ENCODE measurements at places on chromosomes 6 and 20.

- DNase-seq = no peak
Observed at GRCh38 chr6:4872841-4873240, 96.6 kb downstream of the CDYL start.

GRCh38 chr6:143637691-143638090, 40.1 kb upstream of the PHACTR2 start:
- DNase-seq = no peak

DNA sequence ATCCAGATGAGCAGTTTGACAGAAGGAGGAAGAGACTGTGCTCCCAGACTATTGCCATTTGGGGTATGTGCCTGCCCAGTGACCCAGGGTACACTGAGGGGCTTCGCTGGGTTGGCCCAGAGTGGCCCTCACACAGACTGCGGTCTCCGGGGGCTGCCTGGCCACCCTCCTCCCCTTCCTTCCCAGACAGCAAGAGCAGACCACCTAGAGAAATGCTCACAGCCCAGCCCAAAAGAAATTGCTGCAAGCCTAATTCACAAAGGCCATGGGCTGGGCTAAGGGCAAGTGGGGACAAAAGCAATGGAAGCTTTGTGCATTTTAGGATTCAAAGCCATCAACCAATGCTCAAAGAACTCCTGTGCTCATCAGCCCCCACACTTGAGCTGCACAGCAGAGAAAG, 277.6 kb downstream of the CDC5L start:
- no peak for DNase-seq

DNA sequence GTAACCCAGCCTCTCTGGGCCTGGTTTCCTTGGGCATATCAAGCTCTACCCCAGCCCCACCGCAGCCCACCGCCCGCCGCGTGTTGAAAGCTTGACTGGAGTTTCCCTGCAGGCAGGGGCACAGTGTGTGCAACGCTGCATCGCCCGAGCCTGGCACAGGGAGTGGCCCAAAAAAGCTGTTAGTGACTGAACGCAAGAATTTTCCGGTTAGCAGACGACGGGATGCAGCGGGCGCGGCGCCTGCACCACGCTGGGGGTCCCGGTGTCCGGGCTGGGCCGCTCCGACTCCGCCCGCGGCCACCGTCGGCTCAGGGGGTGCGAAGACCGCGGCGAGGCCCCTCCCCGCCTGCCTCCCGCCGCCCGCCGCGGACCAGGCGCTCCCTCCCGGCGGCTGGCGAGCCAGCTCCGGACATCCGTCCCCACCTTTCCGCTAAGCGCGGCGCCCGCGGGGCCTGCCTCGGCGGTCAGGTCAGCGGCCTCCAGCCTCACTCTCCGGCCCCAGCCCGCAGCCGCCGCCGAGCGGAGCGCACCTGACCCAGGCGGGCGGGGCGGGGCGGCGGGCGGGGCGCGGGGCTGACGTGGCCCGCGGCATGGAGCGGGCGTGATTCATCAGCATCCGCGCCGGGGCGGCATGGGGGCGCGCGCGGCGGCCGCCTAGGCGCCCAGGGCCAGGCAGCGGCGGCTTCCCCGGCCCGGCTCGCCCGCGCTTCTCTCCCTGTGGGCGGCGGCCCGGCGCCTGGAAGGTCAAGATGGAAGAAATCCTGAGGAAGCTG, at the start of gene ARFGEF3:
Gene ARFGEF3, plus strand, starts transcription at position 602 of the 773 bp plus-strand sequence. Its CDS starts 148 bp downstream, at position 750.
- peak; percentile 28 for DNase-seq

DNA sequence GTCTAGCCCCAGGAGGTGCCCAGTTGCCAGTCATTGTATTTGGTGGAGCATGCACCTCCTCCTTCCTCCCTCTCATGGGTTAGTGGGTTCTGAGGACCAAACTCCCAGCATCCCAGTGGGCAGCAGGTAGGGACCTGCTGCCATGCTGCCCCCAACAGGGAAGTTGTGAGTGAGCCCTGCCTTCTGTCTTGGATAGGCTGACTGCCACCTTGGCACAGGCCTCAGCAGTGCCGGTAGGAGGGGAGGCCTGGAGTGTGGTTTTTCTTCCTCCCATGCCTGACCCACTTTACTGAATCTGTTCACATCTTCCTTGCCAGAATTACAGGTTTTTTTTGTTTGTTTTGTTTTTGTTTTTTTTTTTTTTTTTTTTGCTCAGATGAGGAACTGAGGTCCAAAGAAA, 24.5 kb downstream of the PLCG1 start:
- no peak for DNase-seq

- no peak for DNase-seq
Observed at GRCh38 chr6:7086488-7086887, 21.3 kb upstream of the RREB1 start.

DNA sequence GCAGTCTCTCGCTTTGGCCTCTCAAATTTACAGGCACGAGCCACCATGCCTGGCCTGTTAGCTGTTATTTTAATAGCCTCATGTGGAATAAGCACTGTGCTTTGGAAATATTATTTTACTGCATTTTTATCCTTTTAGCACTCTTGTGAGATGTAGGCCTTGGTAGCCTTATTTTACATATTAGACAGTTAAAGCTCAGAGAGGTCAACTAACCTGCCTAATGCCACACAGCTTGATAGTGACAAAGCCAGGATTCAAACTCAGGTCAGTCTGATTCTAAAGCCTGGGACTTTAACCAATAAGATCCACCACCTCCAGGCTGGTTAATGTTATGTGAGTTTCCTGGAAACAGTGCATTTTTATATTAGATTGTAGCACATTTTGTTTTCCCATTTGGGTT, 9.5 kb downstream of the TNFAIP3 start:
- DNase-seq = no peak

DNA sequence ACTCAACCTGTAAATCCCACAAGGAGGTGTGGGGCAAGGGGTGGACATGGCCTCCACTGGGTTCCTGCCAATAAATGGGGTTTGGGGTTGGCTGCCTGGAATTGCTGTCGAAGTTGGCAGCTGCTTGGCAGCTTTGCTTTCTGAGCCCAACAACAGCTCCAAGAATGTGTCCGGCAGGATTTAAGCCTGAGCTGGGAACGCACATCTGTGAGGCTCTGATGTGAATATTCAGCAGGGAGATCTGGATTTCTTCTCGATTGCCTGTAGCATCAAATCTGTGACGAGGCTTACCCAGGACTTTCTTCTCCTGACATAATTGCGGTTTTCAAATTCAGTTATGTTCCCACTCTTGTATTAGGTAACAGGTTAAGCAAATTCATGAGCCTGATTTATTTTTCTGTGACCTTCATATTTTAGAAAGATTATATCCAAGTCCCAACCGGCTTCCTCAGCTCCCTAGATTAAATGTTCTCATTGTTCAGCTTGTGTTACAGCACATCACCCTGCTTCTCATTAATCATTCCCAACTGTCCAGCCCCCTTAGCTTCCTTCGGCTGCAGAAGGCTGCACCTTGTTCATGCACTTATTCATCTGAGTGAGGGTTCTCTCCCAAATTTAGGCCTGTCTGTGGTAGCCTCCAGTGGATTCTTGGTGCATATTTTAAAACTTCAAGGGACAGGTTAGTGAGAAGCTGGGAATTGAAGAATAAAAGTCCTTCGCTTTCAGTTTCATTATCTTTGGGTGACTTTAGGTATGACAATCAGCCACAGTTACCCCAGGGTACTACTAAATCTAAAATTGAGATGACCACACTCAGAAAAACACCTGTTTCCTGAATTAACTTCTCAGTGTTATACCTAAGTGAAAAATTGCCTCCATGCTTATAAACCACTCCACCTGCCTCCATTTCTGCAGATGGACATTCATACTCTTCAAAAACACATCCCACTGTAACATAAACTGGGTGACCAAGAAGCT, 310.0 kb downstream of the ESR1 start:
- no peak for DNase-seq

GRCh38 chr6:163897030-163897429, 482.5 kb downstream of the QKI start:
- no peak for DNase-seq

- no peak for DNase-seq
Observed at GRCh38 chr6:119738425-119738824, 388.9 kb upstream of the MAN1A1 start.

GRCh38 chr6:152356662-152357061, 280.5 kb downstream of the SYNE1 start:
- no peak for DNase-seq

DNA sequence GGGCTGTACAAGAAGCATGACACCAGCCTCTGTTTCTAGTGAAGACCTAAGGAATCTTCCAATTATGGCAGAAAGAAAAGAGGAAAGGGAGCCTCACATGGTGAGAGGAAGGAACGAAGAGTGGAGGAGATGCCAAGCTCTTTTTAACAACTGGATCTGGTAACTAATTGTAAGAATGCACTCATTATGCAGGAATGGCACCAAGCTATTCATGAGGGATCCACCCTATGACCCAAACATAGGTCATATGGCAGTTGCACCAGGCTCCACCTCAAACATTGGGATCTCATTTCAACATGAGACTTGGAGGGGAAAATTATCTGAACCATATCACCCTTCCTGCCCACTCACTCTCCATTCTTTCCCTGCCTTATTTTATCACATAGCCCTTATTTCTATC, 496.0 kb upstream of the SPTLC3 start:
- DNase-seq = no peak

DNA sequence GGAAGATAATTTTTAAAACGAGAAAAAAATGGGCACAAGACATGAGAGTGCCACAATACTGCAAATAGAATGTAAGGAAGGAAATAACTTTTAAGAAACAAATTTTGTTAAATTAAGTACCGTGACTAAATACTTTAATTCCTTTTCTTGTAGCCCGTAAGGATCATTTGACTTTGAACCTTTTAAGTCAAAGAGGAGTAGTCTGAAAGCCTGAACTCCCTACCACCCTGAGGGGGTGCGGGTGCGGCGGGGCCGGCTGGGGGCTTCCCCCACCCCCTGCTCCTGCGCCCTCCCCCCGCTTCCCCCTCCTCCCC, 231 bp upstream of the PHACTR2 start:
- no peak for DNase-seq

- DNase-seq = no peak
Observed at GRCh38 chr6:113625850-113626249, 231.3 kb upstream of the MARCKS start.

DNA sequence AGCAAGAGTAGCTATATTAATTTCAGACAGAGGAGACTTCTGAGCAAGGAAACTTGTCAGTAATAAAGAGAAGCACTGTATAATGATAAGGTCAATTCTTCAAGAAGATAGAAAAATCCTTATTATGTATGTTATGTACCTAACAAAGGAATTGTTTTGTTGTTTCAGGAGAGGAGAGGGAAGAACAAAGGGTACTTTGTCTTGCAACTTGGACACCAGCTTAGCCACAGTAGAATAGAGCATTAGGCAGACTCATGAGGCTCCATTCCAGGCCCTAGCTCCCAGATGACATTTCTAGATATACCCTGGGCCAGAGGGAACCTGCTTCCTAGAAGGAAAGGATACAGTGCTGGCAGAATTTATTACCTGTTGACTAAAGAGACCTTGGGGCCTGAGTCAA, 6.5 kb upstream of the NUS1 start:
- DNase-seq = no peak

- DNase-seq = no peak
Observed at GRCh38 chr6:139640448-139640847, 266.0 kb upstream of the CITED2 start.

DNA sequence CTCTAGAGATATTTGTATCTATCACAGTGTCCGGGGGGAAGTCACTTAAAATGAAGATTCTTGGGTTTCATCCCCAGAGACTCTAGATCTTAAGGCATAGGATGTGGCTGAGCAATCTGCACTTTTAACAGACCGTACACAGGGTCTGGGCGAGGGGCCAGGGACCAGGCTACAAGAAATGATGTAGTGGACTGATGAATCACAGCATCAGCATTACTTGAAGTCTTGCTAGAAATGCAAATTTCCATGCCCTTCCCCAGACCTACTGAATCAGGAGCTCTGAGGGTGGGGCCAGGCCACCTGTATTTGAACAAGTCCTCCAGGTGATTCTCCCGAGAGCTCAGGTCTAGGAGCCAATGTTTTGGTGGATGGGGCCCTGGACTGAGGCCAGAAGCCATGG, 168.4 kb downstream of the DOK5 start:
- no peak for DNase-seq
